CD4-positive, alpha-beta T cell treated with Interferon alpha-2 for 1 hour (primary cell): ENCODE measurements at places on chromosomes 16 and 17.

DNA sequence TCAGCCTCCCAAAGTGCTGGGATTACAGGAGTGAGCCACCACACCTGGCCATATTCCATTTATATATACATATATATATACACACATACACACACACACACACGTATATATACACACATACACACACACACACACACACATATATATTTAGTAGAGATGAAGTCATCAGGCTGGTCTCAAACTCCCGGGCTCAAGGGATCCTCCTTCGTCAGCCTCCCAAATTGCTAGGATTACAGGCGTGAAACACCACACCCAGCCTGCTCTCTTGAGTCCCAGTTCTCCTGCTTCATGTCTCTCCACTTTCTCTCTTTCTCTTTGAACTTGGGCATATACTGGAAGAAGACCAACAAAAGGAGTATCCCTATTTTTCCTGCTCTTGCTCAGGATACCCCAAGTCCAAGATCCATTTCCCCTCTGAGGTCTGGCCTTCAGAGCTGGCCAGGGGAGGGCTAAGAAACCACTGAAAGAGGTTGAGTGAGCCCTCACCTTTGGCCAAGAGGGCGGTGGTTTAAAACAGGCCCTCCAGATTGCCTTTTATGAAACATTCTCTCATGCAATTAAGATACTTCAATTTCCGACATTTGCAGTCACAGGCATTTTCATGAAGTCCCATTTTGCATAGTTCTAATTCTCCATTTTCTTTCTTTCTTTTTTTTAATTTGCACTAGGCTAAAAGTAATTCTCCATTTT is 37.9 kb downstream of the CIBAR2 start:
- no peak for DNase-seq

- no peak for DNase-seq
Measured at GRCh38 chr16:30557707-30557956, 542 bp downstream of the ZNF764 start.

- DNase-seq = no peak
Measured at GRCh38 chr17:33977729-33978514, 277.2 kb upstream of the CCL2 start.

GRCh38 chr17:76264425-76264754 is 758 bp upstream of the UBALD2 start:
- DNase-seq = no peak

DNA sequence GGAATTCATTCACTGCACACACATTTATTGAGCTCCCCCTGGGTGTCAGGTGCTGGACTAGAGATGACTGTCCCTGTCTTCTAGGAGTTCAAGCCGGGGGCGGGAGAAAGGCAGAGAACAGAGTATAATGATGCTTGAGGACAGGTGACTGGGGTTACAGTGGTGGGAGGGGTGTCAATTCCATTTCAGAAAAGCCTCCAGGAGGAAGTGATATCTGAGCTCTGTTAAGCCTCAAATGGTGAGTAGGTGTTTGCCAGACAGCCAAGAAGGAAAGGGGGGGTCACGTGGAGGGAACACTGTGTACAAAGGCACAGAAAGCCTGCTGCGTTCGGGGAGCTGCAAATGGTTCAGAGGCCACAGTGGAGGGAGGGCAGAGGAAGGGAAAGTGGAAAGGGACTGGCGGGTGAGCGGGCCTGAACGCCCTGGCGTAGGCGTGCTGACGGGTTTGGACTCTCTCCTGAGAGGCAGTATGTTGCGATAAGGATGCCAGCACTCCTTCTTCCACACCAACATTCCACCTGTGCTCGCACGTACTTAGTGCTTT is 9.7 kb upstream of the NXPH3 start:
- DNase-seq = no peak

- DNase-seq = no peak
Measured at GRCh38 chr17:73727941-73728340, 83.7 kb upstream of the SDK2 start.

- DNase-seq = peak; percentile 44
Measured at GRCh38 chr17:76270770-76271668, 5.9 kb downstream of the UBALD2 start.

- no peak for DNase-seq
Measured at GRCh38 chr16:24918641-24919040, 72.9 kb downstream of the SLC5A11 start.

DNA sequence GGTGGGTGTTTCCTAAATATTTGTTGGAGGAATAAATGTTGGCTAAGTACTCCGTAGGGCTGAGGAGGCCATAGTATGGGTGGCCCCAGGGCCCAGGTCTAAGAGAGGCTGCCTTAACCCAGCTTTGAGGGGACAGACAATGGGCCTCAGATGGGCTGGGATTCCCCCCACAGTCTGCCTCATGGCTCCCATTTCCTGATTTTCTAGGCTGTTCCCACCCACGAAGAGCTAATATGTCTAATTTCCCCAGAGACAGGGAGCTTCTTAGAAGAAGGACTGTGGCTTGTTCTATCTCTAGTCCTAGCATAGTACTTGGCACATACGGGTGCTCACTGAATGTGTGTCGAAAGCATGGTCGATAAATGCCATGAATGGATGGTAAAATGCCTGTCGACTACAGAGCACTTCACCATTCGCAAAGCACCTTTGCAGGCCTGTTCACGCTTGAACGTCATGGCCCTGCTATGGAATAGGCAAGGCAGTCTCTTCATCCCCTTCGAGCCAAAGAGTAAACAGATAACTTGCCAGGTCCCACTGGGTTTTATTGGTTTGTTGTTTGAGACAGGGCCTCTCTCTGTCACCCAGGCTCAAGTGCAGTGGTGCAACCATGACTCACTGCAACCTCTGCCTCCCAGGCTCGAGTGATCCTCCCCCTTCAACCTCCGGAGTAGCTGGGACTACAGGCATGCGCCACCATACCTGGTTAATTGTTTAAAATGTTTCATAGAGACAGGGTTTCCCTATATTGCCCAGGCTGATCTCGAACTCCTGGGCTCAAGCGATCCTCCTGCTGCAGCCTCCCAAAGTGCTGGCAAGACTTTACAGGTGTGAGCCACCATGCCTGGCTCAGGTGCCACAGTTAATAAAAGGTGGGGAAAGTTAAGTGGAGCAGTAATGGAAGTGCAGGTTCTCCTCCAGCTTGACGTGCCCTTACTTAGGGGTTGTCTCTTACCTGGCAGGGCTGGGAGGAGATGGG is 9.7 kb downstream of the CHAD start:
- DNase-seq = no peak

DNA sequence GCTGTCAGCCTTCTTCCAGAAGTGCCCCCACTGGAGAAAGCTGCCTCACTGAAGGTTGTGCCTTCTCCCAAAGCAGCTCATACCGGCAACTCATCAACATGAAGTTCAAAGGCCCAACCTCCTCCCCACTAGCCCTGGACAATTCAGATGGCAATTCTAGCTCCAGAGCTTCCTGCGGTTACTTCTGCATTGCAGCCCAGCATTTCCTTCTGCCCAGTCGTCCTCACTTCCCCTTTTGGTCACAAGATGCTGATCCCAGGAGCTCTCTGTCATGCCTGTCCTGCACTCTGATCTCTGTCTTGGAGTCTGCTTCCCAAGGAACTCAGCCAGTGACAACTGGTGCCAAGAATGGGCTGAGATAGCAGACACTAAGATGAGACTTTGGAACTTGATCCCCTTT is 178.2 kb upstream of the SOX9 start:
- DNase-seq = no peak

DNA sequence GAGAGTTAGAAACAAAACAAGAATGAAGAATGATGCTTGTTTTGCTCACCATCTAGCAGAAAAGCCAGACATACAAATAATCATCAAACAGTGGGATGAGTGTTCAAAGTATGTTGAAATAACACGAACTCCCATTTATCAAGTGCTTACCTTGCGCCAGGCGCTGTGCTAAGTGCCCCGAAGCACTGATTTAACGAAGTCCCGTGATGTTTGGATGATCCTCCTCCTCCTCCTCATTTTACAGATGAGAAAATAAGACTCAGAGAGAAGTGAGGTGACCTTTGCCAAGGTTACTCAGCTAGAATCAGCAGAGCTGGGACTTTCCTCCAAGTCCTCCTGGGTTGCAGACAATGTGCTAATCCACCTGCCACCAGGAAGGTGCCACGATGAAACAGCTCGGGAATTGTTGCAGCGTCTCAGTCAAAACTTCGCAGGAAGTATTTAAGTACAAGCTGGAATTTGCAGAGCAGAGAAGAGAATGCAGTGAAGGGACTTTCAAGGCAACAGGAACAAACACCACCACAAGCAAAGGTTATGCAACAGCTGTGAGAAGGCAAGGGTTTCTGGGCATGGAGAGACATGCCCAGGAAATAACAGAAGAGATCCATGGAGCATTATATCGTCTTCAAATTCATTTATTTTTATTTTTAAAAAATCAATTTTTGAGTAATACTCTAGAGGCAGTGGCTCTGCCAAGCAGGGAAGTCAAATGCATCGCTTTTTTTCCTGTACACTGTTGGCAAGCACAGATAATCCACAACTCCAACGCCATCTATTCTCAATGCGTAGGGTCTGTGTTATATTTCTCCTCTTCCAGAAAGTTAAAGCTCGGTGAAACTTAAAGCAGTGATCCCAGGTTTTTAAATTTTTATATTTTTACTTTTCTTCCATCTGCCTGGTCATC is 11.1 kb downstream of the PRCD start:
- no peak for DNase-seq

DNA sequence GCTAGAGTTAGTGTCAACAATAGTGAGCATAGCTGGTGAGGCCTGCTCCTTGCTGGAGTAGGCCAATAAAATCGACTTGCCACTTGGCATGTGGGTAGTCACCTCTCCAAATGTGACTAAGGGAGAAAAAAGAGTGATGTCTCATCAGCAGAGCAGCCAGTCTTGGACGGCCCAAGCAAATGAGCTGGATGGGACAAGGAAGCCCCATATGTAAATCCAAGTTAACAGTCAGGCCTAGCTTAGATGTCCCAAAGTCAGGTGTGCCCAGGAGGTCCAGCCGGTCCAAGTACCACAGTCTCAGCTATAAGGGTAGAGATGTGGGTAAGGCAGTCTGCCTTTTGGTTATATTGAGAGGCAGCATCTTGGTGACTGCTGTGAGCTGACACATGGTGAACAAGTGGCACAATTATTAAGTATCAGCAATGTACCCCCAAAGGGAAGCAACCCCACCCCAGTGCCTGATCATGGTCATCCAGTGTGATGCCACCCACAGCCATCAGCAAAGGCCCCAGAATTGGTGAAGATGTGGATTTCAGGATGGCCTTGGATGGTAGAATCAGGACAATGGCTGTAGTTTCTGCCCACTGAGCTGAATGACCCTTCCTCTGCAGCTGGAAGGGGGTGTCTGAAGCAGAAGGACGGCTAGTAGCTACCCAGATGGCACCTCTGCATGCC is 83.4 kb downstream of the TNFRSF13B start:
- no peak for DNase-seq

DNA sequence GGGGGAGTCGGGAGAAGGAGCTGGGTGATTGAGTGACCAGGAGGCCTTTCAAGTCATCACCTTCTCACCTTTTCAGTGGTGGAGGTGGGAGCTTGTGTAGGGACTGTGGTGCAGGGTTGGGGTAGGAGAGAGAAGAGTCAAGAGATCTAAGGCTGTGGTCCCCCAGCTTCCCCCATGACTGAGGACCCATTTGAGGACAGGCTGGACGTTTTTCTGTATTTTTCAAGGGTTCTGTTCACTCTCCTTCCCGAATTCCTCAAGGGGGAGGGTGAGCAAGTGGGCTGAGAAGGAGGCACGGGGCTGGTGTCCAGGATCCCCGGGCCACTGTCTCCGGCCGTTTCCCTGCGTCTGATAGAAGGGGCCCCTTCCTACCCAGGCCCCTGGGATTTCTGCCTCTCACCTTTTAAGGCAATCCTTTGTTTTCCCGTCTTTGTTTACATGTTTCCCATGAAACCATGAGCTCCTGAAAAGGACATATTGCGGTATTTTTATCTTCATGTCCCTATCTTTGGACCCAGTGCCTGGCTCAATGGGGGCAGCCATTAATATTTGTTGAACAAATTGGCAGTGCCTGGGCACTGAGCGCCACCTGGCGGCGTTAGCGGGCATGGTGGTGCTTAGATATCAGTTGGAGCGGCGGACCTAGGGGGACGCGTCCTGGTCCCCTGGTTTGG is 9.2 kb upstream of the CD300A start:
- DNase-seq = peak; percentile 72
